ENCODE measurements at places on chromosomes 5 and 9. TPM values are rescaled to one million over a fixed set of nuclear protein-coding genes. Genes with fewer than 3 reads are reported as not detected.

The BAAT gene
- total RNA-seq: 0.41 TPM

The PKD2L2 gene
- total RNA-seq: 1.9 TPM

The NFX1 gene
- total RNA-seq: 37.1 TPM

The ADAMTSL2 gene
- 4.3 TPM for total RNA-seq

The AGTPBP1 gene
- 38.0 TPM for total RNA-seq

The RASEF gene
- 5.5 TPM for total RNA-seq

The RORB gene
- total RNA-seq: 0.92 TPM

The SH3GLB2 gene
- total RNA-seq: 67.9 TPM

The SLC1A1 gene
- total RNA-seq: 1.5 TPM

The SPINK5 gene
- 31.5 TPM for total RNA-seq

The CCDC180 gene
- total RNA-seq: 7.8 TPM

The WHRN gene
- 4.2 TPM for total RNA-seq

The SPINK7 gene
- not detected for total RNA-seq

The CCNO gene
- total RNA-seq: not detected

The MRPL36 gene
- 28.7 TPM for total RNA-seq

The FAM81B gene
- not detected for total RNA-seq

The CFAP90 gene
- not detected for total RNA-seq

The SLC44A1 gene
- 32.0 TPM for total RNA-seq

The LHFPL2 gene
- total RNA-seq: 107 TPM

All from tongue (tissue), 3 donors.